Putamen (tissue), 1 donor: ENCODE measurements at places on chromosomes 3 and 15.

- DNase-seq, result no peak
Measured at GRCh38 chr15:78536134-78536533, 4.1 kb upstream of the PSMA4 start.

DNA sequence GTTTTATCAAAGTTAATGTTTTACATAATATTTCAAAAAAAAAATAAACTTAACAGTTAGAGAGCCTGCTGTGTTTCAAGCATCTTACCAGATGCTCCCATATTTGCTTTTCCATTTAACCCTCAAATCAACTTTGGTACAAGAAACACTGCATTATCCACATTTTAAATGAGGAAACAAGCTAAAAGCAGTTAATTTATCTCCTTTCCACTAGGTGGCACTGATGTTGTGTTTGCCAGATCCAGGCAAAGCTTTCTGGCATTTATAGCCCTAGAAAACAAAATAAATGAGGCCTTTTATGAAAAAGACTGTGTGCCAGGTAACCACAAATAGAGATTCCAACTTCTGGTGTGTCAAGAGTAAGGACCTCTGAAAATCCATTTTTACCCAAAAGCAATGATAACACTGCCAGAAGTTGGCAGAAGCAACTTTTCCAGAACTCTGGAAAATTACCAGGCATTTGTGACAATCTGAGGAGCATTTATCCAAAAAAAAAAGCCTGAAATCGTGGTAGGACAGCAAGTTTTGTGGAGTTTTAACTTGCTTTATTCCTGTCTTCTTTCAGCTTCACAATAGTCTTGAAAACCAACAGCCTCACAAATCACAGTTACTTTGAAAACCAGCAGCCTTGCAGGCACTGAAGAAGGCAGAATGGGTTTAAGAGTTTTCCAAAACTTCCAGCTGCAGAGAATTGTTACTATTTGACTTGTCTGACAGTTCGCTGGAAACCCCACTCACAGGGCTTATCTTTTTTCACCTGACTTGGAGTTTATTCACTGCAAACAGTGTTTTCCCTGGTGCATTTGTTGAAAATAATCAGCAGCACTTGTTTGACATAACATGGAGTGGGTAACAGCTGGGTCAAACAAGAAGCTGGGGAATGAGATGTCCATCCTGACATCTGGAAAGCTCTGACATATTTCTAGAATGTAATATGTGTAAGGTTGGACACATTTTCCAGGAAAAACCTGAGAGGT, 9.2 kb downstream of the FAM162A start:
- DNase-seq, result no peak

DNA sequence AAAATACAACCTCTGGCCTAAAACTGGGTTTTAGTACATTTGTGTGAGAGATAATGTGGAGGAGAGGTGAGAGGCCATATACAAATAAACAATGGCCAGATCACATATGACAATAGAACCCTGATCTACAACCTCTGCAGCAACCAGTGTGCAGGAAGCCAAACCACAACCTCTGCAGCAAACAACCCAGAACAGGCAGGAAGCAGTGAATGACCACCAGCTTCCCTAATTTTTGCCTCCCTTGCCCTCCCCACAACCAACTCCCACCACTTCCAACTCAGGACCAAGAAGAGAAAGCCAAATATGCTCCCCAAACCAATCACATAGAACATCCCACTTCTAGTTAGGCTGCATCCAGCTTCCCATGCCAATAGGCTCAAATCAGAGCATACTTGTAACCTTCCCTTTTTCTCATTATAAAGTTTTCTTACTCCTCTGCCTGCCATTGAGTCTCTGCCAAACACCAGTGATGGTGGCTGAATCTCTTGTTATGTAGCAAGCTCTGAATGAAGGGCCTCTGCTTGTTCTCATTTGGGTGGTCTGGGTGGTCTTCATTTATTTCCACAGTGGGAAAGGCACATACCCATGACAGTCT, 102.6 kb upstream of the GAP43 start:
- no peak for DNase-seq

GRCh38 chr3:14145236-14145635, 20.4 kb downstream of the TMEM43 start:
- no peak for DNase-seq

DNA sequence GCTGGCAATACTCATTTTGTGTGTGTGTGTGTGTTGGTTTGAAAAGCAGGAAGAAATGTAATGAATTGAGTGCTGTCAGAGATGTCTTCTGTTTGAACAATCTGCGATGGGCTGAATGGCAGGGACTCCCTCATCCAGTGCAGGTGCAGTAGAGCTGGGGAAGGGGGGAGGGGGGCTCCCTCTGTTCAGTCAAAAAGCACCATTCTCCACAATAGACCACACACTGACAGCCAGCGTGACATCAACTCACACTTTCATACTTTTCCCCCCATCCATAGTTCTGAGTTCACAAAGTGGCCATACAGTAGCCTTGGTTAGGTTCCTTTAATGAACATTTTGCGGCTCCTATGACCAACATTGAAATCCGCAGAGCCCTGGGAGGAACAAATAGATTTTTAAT, 10.4 kb downstream of the SOX2 start:
- DNase-seq, result peak; percentile 82

- DNase-seq, result no peak
Measured at GRCh38 chr15:71254491-71254890, 139.2 kb downstream of the THSD4 start.

DNA sequence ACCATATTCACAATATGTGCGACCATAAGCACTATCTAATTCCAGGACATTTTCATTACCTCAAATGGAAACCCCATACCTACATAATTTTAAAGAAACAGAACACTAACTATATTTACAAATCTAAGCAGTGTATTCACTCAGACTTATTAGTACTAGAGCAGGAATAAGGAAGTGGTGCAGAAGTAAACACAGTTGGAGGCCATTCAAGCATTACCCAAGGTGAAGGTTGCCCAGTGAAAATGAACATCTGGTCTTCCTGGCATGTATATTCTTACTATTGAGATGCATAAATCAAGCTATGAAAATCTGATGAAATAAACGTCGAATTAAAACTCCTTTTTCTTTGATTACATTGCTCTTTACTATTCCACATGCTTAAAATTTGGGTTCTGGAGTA, 78.9 kb upstream of the TTC14 start:
- DNase-seq, result no peak

GRCh38 chr3:60366486-60366885, 884.8 kb downstream of the FHIT start:
- no peak for DNase-seq

DNA sequence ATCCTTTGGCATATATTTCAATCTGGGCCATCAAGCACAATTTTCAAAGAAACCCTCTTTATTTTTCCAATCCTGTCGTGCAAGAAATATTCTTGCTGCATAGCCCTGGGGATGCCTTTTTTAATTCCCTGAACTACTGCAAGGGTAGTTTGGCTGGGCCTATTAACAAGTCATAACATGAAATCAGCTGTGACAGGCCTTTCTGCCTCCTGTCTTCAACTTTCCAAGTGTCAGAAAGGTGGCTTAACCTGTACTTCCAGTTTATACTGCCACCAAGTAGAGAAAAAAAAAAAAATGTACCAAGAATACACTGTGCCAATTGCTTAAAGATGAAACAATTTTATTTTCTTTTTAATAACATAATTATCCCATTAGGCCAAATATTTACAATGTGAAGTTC, 32.4 kb upstream of the SPPL2A start:
- no peak for DNase-seq

DNA sequence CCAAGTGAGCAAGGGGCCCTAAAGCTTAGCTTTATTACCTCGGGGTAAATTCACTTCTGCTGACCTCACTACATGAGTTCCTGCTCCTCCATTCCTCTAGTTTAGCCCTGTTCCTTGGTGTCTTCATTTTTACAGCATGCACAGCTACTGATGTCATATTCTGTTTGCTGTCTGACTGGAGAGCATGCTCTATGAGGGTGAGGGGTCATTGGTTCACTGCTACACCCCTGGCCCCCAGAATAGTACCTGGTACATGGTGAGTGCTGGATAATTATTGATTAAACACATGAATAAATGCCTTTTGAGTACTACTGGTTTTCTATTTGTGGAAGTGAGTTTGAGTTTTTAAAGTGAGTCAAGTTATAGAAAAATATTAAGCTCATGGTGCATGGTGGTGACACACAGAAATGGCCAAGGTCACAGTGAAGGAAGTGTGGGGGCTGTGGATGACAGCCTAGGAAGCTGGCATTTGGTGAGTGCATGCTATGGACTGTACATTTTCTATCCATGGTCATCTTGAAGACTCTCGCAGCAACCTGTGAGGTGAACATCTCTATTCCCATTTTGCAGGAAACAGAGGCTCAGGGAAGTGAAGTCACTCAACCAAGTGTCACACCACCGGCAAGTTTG, 34.0 kb downstream of the RPLP1 start:
- DNase-seq, result no peak

DNA sequence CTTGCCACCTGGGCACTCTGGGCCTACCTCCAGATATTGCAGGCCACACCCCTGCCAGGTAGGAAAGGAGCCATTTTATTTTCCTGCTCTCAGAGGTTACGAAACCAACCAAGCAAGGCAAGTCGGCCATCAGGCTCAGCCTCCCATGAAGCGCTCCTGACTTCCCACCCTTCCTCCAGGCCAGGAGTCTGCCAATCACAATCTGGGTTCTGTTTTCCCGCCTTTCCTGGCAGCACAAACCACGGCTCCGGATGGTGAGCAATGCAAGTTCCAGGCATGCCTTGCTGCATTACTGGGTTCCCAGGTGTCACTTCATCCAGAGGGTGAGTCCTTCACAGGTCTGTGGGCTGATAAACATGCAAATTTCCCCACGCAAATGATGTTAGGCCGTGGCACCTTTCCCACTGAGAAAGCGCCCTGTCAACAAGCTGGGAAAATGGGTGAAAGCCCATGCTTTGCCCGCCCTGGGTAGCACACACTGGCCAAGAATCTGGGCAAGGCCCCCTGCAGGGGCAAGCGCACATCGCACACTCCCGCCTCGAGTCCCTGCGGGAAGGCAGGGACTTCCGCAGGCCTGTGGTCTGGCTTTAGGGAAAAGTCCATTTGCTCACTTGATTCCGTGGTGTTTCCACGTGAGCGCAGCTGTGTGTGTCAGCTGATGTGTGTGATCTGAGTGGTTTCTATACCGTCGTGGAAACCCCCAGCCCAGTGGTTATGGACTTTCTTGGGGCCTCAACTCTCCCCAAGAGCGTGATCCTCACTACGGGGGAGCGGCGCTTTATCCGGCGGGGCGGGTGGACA, 61.6 kb upstream of the RYK start:
- no peak for DNase-seq

DNA sequence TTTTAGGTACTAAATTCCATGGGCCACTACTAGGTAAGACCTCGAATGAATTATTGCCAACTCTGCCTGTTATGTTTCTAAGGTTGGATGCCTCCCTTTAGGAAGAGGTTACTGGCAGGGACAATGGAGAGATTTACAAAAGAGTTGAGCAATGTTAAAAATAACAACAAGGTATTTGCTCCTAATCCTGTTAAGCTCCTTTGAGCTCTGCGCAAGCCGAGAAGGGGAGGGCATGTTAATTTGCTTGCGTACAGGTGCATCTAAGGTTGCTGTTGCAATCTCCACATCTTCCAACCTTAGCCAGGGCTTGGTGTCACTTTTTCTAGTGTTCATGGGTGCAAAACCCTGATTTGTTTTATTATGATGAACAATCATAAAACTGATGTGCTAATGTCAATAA, 161.5 kb upstream of the TPM1 start:
- DNase-seq, result no peak
